Stimulated activated CD4-positive, alpha-beta T cell treated with anti-CD3 and anti-CD28 coated beads, Interleukin-1b, Interleukin-23, amount 100 ng/mL, for 4 hours (primary cell): ENCODE measurements at places on chromosomes 12 and 14.

DNA sequence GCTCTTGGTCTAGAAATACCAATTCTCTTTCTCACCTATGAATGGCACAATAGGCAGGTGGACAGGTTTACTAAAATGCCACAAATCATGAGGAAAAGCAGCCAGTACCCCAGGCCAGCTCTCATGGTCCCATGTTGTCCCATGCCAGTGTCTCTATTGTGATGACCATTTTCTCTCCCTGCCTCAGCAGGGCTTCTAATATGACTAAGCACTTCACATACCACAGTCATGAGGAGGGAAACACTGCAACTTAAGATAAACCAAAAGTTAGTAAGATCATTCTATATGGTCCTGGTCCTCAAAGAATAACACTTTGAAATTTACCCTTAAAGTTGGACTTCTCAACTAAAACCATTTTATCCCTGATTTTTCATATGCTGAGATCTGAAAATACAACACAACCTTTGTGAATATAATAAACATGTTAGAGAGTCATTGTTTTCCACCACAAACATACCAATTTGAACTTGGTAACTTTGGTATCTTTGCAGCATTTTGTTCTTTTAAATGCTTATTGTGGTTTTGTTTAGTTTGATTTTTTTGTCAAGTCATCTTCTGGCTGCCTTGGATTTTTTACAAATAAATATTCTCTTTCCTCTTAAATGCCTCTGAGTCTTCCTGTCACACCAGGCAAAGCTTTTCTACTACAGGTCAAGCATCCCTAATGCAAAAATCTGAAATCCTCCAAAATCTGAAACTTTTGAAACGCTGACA lies 3.6 kb downstream of the TTC5 start:
- no peak for DNase-seq

- no peak for DNase-seq
These were observed 228.6 kb upstream of the RTL1 start for GRCh38 chr14:101132051-101132571.

GRCh38 chr14:75531660-75532317 lies 9.5 kb downstream of the BATF start:
- DNase-seq: no peak

DNA sequence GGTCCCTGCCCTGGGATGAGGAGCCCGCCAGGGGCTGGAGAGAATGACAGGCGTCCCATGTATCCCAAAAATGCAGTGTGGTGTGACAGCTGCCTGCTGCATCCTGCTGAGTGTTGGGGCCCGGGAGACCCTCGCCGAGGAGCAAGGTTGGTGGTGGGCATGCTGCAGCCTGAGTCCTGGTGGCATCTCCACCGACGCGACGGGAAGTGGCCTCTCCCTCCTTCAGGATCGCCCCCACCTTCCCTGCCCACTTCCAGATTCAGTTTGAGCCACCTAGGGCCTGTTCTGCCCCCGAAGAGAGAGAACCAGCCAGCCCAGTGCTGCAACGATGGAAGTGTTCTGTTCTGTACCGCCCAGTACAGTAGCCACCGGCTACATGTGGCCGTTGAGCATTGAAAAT lies 70.1 kb downstream of the TSPAN9 start:
- no peak for DNase-seq

DNA sequence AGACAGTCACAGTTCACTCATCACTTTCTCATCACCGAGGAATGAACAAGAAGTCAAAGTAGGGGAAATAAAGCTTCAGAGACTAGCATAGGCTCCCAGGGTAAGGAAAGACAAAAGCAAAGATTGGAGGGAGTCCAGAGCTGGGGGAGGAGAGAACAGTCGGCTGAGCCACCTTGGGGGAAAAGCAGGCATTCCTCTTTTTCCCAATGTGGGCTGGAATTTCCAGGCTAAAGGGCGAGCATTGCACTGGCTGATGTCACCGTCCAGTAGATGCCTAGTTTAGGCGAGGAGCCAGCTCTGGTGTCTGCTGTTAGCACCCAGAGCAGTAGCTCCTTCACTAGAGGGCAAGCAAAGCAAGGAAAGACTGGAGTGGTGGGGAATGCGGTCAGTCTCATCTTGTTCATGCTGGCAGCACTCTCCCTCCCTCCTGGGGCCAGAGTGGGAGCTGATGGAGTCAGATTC lies 8.5 kb upstream of the KRT75 start:
- DNase-seq: no peak
